Amniotic epithelial cell (primary cell): ENCODE measurements at places on chromosomes 3 and 15.

- DNase-seq = no peak
Observed at GRCh38 chr3:58141766-58142345, 68.9 kb downstream of the DNASE1L3 start.

DNA sequence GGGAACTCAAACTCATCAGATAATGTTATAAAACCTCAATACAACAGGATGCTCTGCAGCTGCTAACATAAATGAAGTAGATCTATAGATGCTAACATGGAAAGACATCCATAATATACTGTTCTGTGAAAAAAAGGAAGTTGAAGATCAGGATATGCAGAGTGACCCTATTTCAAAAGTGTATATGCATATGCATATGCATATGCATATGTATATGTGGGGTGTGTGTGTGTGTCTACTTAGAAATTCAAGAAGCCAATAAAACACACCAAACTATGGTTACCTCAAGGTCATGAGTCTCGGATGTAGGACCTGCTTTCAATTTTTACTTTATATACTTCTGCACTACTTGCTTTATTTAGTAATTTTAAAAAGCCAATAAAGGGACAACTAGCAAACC is 125.6 kb downstream of the ABHD5 start:
- DNase-seq = no peak

- DNase-seq = no peak
Observed at GRCh38 chr3:20123131-20123652, 62.8 kb downstream of the SGO1 start.

DNA sequence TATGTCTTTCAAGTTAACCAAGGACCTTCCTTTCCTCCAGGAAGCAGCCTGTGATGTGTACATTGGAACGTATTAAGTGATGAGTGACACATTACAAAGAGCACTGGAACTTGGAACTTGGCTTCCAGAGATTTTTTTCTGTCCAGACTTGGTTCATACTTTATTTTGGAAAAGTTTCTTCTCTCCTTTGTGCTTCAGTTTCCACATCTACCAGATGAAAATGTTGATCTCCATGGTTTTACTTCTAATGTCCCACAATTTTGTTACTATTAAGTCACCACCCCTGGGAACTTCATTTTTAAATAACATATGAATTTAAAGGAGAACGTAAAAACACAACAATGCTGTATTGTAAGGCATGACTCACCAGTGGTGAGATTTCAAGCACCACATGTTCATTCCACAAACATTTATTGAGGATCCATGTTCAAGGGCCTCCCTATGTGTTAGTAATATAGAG is 290.7 kb upstream of the LMCD1 start:
- no peak for DNase-seq

GRCh38 chr15:51134416-51135199 is 39.9 kb upstream of the TNFAIP8L3 start:
- DNase-seq = peak; percentile 55

- DNase-seq = no peak
Observed at GRCh38 chr3:79215286-79215685, 552.5 kb downstream of the ROBO1 start.

DNA sequence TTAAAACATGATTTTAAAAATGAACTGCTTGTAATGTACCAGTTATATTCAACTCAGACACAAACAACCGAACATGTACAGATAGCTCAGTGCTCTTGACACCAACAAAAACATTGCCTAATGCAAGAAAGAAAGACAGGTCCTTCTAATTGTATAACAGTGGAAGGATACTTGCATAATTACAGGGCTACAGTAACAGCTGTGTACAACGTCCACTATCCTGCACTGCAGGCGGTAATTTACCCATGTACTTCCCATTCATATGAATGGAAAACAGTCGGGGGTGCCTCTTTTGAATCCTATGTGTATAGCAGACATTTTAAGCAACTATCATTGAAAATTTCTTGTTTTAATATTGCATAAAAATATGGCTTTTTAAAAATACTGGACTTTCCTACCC is 41.1 kb upstream of the PLSCR5 start:
- no peak for DNase-seq

DNA sequence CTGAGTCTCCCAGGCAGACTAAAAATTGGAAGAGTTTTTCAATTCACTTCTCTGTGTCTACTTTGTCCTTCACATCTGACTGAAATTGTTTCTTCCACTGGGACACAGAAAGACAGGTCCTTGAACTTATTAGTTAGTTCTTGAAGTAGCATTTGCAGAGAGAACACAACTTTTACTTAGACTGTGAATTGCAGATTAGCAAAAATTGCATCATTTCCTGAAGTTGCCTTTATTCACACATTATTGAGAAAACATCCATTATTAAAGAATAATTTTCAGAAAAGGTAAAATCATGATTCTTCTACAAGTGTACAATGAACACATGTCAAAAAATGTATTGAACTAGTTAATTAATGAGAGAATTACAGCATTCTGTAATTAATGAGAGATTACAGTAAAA is 1.4 kb upstream of the COMMD2 start:
- no peak for DNase-seq

DNA sequence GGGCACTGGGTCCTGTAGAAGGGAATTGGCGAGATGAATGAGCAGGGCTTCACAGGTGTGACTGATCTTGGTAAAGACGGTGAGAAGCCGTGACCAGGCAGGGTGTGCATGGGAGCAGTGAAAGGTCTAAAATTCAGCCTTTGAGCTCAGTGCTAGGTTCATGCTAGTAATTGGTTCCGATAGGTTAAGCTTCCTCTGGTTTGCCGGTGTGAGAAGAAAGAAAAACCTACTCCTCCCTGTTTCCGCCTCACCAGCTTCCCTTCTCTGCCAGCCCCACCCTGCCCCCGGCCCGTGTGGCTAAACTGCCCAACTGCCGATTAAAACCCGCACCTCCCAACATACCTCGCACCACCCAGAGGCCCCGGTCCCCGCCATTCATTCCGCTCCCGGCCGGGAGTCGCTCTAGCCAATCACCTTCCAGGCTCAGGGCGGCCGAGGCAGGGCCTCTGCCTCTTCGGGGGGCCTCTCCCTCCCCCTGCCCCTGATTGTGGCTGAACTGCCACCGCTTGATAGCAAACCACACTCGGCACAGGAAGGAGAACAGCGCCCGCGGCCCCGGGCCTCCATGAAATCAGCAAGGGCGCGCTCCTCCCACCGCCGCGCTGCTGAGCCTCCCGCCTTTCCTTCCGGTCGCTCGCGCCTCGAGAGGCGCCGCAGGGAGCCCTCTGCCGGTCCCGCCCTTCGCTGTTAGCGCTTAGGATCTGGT is 7.3 kb upstream of the NRROS start:
- peak; percentile 56 for DNase-seq

DNA sequence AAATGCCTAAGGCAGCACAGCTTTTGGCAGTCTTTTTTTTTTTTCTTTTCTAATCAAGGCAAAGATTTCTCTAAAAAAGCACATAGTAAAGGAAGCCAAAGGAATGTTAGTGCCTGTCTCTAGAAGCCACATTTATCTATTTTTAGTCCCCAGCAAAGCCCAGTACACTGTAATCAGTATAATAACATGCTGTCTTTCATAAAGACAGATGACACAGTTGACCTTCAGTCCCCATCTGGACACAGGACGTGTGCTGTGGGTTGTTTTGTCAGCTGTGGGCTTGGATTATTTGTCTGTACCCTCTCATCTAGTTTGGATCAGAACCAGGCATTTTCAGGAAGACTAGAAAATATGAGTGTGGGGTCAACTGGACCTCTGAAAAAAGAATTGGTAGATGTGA is 110.4 kb upstream of the CTNNB1 start:
- DNase-seq = peak; percentile 15

DNA sequence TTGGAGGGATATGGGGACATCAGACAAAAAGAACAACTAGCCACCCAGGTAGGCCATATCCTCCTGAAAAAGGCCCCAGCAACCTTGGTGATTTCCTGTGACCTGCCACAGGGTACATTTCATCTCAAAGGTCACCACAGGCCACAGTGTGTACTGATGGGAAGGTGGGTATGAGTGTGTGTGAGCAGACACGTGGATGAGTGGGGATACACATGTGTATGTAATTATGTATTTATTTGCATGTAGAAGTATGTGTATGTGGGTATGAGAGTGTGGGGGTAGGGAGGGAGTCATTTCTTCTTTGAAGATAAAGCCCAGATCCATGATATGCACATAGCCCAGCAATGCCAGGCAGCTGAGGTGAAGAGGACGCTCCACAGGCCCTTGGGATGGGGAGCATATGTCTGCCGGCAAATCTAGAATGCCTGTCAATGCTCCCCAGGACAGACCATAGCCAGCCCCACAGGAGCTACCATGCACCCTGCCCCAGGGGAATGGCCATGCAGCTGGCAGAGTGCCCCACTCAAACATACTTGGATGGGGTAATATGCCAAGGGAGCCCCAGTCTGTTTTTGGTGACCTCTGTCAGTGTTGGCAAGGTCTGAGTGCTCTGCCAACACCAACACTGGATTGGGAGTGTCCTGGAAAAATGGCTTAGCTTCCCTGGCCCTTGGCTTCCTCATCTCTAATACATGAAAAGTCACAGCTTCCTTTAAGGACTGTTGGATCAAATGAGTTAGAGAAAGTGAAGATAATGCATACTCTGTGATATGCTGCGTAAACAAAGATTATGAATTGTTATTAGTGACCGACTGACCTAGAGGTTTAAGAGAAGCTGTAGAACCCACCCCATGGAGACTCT is 42.4 kb downstream of the RAB6B start:
- DNase-seq = no peak

GRCh38 chr15:51798281-51798680 is 31.2 kb upstream of the TMOD3 start:
- DNase-seq = no peak

DNA sequence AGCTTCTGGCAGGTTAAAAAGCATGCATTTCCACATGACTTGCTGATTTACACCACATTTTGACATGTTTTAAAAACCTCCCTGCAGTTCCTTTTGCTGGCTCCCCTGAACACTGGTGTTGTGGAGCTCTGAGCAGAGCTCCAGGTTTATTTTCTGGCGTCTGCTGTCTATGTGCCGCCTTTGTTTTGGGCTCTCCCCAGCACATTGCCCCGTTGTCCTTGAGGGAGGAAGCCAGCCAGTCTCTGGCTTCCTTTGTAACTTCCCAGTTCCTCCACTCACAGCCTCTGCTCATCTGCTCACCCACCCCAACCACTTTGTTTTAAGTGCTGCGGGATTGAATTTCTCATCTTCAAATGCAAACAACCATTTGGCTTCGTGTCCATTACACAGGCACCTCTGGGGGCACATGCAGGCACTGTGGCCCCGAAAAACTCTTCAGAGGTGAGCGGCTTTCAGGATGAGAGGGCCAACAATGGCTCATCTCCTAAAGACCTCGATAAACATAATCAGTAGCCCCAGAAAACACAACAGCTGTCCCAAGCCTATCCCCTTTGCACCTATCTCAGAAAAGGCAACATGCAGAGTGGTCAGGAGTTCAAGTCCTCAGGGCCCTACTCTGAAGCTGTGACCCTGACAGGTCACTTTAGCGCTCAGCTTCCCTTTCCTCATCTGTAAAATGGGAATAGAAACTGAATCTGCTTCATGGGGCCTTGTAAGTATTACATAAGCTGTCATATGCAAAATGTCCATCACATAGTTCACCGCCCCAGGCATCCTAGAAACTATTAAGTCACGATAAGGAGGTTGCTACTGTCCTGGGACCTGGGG is 1.3 kb upstream of the MEF2A start:
- no peak for DNase-seq

DNA sequence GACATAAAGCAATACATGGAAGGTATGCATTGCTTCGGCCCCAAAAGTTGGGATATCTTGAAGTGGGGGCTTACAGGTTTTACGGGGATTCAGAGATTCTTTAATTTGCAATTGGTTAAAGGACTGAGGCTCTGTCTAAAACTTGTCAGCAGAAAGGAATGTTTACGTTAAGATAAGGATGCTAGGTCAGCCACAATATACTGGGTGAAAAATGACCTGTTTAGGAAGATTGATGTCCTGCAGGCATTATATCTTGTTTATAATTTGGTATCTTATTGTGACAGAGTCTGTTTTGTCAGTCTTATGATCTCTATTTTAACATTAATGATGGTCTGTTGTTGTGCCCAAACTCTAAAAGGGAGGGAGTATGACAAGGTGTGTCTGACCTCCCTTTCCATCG is 15.3 kb upstream of the CCNDBP1 start:
- DNase-seq = peak; percentile 54

- no peak for DNase-seq
Observed at GRCh38 chr3:190330936-190331734, 8.9 kb upstream of the CLDN1 start.
